Left colon (tissue), 2 donors: ENCODE measurements at places on chromosomes 11 and 22. TPM values are rescaled to one million over a fixed set of nuclear protein-coding genes. Genes with fewer than 3 reads are reported as not detected.

TMPRSS13 gene
- total RNA-seq: 0.46 TPM

NRIP3 gene
- total RNA-seq: 0.27 TPM

BIK gene
- 23.0 TPM for total RNA-seq

KRTAP5-7 gene
- total RNA-seq: 0.61 TPM

PGR gene
- total RNA-seq: 0.87 TPM

MFNG gene
- 11.2 TPM for total RNA-seq

ANGPTL5 gene
- total RNA-seq: 0.28 TPM

DNA sequence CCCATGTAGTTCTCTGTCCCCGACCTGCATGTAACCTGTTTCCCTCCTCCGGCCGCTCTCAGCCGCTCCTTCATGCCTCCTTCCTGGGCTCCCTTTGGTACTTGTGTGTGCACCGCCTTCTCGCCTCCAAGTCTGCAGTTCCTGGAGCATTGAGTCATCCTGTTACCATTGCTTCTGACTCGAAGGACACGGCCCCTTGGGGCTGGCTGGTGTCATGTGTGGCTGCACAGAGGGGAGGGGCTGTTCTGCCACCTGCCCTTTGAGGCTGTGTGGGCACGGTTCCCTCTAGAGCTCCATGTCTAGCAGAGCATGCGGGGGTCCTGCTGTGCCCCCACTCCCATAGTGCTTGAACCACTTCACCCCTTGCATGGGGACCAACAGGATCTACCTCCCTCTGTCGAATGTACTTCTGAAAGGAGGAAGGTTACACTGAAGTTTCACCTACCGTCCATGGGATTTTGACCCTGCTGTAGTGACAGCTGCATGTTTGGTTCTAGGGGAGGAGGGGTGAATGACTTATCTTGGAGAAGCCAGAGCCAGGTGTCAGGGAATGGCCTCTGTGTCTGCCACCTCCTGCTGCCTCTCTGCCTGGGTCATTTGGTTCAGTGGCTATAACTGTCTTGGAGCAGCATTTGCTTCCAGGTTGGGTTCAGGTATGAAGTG is 39.6 kb downstream of the BCR start:
- DNase-seq: peak; percentile 48

DNA sequence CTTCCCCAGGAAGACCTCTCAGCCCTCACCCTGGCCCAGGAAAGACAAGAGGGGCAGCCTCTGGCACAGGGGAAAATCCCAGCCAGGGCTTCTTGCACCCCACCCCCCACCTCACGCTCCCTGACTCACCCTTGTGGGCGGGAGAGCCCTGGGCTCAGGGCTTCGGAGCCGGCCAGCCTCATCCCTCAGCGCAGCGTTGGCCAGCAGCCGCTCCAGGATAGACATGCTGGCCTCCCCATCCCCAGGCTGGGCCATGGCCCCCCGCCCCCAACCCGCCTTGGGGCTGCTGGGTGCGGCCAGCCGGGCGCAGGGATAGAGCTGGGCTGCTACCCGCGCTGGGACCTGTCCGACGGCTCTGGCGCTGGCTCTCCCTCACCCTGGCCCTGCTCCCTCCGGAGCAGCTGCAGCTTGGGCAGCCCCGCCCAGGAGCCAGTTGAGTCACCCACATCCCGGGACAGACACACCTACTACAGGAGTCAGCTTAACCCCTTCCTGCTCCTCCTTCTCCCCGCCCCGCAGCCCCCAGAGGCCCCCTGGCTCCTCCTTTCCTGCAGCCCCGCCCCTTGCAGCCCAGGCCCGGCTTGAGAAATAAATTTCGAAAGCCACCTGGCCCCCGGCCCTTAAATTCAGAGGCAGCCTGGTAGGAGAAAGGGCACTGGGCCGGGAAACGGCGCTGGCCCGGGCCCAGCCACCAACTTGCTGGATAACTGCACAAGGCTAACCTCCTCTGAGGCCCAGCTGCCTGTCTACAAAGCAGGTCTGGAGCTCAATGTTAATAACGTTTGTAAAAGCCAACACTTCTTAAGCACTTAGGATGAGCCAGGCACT is 13.4 kb downstream of the TNKS1BP1 start:
- DNase-seq: peak; percentile 90

- no peak for DNase-seq
These were observed 26.1 kb upstream of the MUC5B start for GRCh38 chr11:1196516-1197391.

DNA sequence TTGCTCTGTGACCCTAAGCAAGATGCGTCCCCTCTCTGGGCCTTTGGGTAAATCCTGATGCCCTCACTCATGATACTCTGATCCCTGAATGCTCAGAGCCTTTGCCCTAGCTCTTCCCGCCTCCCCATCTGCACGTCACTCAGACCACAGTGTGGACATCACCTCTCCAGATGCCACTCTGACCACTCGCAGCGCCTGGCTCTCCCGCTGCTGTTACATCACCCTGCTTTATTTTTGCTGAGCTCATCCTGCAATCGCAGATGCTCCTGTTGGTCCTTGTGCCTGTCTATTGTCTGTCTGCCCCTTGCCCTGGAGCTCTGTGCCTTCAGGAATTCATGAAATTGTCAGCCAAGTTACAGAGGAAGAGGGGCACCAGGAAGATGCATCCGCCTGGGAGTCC is 5.5 kb downstream of the OSM start:
- no peak for DNase-seq

- DNase-seq: no peak
These were observed 123.6 kb downstream of the EHF start for GRCh38 chr11:34744511-34744910.

GRCh38 chr22:19873138-19873959 is 18.7 kb upstream of the GNB1L start:
- peak; percentile 78 for DNase-seq

- DNase-seq: no peak
These were observed 15.0 kb downstream of the ASPHD2 start for GRCh38 chr22:26443901-26444690.

GRCh38 chr11:130063451-130063850 is 6.2 kb upstream of the APLP2 start:
- no peak for DNase-seq

DNA sequence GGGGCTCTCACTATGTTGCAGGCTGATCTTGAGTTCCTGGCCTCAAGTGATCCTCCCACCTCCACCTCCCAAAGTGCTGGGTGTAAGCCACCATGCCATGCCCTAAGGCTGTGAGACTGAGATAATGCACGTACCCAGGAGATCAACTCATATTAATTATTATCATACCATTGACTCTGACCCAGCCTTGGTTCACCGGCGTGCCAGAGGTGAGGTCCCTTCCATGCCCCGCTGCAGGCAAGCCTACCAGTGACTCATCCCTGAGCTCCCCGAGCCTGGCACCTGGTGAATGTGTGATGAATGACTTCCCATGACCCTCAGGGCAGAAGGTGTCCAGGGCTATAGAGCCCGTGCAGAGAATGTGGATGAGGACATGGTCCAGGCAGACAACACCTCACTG is 12.1 kb downstream of the GAL3ST1 start:
- DNase-seq: no peak

DNA sequence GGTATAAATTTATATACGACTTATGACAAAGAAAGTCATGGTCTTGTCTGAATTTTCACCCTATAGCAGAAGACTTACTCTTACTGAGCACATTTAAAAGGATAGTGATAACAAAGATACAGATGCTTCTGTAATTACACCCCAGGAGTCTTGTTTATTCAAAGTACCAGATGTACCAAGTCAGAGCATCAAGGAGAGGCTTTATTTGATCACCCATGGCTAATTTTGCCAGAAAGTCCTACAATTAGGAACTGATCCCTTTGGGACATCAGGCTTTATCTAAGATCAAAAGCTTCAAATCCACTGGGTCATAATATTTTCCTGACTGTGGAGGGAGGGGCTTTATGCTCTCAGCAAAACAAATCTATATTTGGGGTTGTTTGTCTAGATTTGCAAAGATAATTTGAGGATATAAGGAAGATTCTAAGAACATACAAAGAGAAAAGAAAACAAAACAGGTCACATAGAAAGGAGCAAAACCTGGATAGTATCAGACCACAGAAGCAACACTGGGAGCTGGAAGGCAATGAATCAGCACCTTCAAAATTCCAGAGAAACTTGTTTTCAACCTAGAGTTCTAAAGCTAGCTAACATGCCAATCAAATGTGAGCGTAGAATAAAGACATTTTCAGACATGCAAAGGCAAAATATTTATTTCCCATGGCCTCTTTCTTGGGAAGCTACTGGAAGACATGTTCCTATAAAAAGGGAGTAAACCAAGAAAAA is 124.8 kb upstream of the CSNK2A3 start:
- DNase-seq: no peak

DNA sequence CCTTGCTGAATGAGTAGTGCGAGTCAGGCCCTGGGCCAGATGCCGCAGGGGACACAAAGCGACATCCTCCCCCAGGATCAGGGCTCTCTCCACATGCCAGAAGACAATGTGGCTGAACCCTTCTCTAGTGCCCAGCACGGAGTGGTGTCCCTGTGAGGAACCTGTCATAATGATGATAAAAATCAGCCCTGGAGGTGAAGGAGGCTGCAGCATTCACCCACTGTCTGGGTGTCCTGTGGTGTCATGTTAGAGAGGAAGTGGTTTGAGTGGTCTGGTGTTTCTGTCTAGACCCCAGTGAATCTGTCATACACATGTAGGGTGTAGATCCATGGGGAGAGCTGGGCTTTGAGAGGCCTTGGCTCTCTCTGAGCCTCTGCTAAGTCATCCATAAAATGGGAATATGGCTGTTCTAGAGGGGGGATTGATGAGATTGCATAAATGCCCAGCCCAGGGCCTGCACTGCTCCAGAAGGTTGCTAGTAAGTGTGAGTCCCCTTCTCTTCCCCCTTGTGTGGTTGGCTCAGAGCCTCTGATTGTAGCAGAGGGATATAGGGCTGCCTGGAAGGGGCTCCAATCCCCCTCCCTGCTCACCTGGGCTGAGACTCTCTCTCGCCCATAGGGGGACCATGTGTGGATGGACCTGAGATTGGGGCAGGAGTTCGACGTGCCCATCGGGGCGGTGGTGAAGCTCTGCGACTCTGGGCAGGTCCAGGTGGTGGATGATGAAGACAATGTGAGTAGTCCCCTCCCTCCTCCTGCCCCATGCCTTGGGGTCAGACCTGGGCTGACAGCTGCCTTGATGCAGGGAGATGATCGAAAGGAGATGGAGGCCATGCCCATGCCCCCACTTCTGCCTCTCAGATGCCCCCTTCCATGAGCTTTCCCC is 14.3 kb downstream of the MYO7A start:
- DNase-seq: no peak

GRCh38 chr22:44024288-44024921 is at the start of gene PARVB:
TSS of gene PARVB (plus strand) at chr22:44024302. CDS start at chr22:44024340, 38 bp downstream.
- DNase-seq: peak; percentile 48

- DNase-seq: no peak
These were observed 199.7 kb downstream of the NAV2 start for GRCh38 chr11:19912115-19912957.
